ENCODE measurements at places on chromosomes 12 and 14.

DNA sequence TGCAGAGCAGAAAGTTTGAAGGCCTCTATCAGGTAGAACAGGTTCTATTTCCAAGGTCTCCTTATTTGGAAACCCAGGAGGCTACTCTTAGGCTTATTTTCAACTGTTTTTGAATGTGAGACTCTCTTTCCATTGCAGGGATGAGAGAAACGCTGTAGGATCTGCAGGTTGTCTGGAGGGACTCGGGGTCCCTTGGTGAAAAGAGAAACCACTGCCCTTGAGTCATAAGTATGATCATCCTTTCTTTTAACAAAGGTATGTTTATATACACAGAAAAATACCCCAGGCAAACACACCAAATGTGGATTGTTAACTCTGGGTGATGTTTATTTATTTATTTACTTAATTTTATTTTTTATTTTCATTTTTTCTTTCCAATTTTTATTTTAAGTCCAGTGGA lies 57.8 kb upstream of the MAX start:
- DNase-seq: no peak

DNA sequence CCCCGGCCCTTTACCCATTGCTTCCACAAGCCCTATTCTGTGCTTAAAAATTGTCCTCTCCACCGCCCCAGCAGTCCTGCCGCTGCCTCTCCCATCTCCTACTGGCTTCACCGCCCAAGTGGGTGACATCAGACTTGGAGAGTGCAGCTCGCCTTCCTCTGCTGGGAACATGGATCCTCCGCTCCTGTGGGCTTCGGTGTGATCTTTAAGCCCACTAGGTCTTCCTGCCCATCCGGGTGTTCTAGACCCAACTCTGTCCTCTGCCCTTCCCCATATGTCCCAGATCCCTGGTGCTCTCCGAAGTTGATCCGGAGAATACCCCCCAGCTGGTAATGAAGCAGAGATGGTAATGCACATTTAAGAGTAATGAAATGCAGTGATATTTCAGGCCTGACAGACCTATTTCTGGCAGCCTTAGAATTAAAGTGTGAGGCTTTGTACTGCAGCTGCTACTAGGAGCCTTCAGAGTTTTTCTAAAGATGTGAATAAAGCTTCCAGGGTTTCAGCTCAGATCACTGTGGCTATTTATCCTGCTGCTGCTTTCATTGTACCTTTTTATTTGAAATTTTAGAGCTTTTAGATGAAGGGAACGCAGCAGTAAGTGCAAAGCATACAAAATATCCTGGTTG lies 22.9 kb upstream of the CTDSP2 start:
- DNase-seq: no peak

- no peak for DNase-seq
Measured at GRCh38 chr12:119721306-119721705, 53.4 kb downstream of the PRKAB1 start.

- DNase-seq: no peak
Measured at GRCh38 chr12:106317406-106318082, 15.0 kb downstream of the TCP11L2 start.

DNA sequence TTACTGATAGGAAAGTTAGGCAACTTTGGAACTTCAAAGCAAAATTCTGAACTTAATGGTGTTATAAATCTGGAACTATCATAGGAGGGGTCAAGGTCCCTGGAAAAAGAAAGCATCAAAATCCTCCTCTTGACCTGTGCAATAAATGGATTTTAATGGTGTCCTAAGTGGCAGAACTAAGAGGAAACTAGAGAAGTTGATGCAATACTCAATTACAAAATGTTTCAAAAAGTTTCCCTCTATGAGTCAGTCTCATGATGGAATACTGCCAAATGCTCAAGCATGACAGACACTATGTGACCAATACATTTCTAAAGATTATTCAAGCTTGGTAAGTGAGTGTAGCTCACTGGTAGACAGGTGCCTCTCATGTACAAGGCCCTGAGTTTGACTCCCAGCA lies 47.7 kb upstream of the ERGIC2 start:
- peak; percentile 92 for DNase-seq

GRCh38 chr12:51210690-51211395 lies 7.0 kb downstream of the POU6F1 start:
- no peak for DNase-seq

DNA sequence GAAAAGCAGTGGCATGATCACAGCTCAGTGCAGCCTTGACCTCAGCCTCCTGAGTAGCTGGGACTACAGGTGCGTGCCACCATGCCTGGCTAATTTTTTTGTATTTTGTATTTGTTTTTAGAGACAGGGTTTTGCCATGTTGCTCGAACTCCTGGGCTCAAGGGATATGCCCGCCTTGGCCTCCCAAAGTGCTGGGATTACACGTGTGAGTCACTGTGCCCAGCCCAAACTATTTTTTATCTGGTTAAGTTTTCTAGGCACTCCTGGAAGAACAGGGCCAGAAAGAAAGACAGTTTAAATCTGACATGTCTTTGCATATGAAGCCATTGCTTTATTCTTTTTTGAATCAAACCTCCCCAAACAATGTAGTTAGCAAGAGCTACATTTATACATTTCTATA lies 27.5 kb upstream of the PTGR2 start:
- DNase-seq: no peak

GRCh38 chr12:120220838-120221575 lies 20.1 kb upstream of the RPLP0 start:
- DNase-seq: no peak

DNA sequence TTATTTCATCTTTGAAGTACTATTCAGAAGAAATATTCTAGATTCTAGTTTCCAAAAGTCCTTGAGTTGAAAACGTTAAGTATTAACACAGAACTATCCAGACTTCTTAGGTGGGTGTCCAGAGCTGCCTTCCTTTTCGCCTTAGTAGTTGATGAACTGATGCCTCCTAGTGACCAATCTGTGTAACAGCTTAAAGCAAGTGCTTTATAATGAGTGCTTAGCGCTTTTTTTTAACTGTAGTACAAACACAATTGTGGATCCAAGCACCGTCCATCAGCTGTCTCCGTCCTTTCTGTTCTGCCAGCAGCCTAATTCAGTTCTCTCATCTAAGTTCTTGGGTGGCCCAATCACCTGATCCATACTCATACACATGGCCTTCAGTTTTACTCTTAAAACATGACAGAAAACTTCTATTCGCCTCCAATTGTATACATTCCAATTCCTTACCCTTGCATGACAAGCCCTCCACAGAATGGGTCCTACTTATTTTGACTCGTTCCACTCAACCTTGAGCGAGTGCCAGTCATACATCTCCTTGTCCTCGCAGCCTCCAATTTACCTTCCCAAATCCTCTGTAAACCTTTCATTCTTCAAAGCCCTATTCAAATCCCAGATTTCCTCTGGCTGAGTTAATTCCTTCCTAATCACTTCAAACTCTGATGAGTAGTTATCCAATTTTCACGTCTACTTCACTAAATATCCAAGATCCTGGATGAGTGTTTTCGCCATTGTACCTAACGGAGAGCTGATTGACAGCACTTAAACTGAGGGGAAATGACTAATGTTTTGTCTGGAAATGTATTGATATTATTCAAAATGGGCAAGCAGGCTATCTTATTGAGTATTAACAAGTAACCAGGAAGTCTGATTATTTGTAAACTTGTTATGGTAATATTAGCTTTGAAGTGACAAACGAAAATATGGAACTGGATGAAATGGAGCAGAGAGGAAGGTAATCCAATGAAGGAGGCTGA lies 5.8 kb upstream of the PHLDA1 start:
- DNase-seq: peak; percentile 79

- DNase-seq: no peak
Measured at GRCh38 chr14:103164006-103164405, 40.7 kb downstream of the TNFAIP2 start.

DNA sequence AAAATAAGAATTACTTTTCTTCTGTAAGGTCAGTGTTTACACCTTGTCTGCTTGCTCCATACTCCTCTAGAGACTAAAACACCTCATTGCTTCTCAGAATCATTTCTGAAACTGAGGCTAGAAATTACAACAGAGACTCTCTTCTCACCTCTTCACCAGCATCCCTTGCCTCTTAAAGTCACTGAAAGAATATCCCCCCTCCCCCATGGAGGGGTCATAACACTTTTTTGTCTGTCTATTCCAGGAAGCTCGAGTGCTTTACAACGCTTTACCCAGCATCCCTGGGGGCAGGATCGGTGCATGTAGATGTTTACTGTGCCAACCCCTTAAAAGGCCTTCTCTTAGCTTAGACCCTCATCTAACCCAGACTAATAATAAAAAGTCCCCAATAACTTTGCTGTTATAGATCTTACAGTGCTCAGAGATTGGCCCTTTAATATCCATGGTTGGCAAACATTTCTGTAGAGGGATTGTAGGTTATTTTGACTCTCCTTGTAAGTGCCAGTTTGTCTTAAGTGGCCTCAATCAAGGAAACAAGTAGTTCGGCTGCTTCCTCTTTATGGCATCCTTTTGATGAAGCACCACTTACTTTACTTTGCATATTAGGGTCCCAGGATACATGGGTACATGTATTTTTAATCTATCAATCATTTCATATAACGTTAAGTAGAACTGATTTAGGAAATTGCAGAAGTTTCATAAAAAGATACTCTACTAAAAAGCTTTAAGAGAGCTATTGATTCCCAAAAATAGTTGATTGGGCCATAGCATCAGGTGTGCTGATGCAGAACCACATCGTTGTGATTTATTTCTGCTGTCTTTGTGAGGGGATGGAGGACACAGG lies 29.3 kb downstream of the PRKCH start:
- no peak for DNase-seq

DNA sequence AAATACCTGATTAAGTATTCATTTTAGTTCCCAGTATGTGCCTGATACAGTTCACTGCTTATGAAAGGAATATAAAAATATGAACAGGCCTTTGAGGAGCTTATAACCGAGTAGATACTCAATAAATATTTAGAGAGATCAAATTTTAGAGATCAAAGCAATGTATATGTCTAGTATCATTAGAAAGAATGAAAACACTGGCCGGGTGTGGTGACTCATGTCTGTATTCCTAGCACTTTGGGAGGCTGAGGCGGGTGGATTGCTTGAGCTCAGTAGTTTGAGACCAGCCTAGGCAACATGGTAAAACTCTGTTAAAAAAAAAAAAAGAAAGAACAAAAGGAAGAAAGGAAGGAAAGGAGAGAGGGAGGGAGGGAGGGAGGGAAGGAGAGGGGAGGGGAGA lies 113.2 kb upstream of the EEA1 start:
- DNase-seq: no peak

GRCh38 chr12:1668833-1669543 lies 21.9 kb upstream of the ADIPOR2 start:
- DNase-seq: peak; percentile 89

DNA sequence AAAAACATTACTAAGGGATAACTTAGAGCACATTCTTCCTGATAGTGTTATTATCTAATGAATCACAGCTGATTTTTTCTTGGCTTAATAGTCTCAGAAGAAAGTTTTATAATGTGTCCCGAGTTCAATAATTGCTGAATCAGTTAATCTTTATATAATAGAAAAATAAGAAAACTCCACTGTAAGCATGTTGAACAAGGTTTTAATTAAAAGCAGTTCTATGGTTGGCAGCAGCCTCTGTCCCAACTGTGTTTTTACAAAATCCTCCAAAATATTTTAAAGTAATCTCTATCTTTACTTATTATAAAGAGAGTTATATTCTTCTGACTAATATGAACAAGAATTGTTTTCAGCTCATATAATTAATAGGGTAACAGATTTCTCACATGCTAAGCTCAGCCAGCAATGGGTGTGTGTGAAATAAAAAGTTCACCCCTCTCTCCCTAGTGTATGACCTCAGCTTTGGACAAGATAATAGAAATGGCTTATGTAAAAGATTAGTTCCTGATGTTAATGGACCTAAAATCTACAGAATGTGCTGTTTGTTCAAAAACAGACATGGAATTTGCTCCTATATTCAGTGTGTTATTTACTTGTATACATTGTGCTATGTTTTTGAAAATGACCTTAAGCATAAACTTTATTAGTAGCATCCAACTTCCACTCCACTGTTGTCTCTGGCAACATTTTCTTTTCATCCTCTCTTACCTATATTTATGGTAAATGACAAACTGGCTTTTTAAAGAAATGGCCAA lies 67.1 kb upstream of the DCN start:
- no peak for DNase-seq

Data from suppressor macrophage treated with lipopolysaccharide for 4 hours (primary cell).